ENCODE measurements at places on chromosomes 12 and 14.

- no peak for DNase-seq
Measured at GRCh38 chr14:100454437-100454836, 131.3 kb downstream of the SLC25A47 start.

DNA sequence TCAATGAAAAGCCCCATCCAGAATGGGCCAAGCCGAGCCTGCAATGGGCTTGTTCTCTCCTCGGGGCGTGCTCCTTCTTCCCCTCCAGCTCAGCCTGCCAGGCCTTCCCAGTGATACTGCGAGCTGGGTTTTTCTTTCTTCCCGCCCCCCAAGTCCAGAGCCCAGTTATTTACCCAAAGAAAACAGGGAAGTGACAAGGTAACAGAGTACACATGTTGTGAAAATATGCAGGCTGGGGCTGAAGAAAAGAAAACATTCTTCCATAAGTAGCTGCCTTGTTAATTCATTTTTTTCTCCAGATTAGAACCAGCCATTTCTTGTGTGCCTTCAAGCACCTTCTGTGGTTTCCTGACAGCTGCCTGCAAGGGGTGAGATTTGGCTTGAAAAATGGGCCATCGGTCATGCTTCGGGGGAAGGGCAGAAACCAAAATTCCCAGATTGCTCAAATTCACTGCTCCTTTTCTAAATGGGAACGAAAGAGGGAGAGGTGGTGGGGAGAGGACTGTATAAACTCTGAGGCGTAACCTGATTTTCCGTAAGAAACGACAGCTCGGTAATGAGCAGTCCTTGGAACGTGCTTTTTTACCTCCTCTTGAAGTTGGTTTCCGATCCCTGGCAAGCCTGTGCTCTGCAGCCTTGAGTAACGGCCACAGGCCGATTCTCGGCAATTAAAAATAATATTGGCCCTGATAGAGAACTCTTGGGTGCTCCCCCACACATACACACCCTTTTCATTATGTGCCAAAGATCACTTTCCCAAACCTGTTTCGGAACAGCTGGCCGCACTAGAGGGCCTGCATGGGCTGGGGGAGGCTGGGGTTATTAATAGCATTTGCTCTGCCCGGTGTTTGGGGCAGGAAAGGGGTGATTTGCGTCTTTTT, 229.4 kb downstream of the ZFP36L1 start:
- no peak for DNase-seq

DNA sequence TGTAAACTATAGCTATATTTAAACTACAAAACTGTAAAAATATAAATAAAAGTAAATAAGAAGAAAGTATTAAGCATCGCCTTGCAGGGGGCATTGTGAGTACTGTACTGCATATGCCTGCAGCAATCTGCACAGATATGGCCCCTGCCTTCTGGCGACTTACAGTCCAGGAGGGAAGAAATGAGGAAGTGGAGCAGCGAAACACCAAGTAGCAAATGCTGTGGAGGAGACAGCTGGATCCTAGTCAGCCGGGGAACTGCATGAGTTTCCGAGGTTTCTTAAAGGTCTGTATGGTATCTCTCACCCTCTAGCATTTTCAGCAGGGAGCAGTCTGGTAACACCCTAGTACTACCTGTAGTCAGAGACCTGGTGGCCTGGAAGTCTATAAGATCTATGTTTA, 256.9 kb downstream of the CACNA1C start:
- no peak for DNase-seq

GRCh38 chr12:2624543-2625288, 170.1 kb upstream of the FKBP4 start:
- peak; percentile 47 for DNase-seq

DNA sequence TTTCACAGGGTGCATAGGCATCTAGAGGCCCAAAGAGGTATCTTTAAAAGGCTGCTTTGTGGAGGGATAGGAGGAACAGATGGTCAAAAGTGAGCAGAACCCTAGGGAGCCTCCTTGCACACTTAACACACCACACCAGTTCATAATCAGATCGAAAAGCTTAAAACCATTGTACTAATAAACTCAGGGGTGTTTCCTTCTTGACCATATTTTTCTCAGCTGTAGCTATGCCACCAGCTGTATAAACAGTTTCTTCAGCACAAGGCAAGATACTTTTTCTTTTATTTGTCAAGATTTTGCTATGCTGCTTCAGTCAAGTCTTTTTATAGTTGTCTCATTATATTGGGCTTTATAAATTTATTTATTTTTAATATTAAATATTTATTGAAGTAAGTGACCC, 88.7 kb downstream of the RIC8B start:
- DNase-seq = no peak

DNA sequence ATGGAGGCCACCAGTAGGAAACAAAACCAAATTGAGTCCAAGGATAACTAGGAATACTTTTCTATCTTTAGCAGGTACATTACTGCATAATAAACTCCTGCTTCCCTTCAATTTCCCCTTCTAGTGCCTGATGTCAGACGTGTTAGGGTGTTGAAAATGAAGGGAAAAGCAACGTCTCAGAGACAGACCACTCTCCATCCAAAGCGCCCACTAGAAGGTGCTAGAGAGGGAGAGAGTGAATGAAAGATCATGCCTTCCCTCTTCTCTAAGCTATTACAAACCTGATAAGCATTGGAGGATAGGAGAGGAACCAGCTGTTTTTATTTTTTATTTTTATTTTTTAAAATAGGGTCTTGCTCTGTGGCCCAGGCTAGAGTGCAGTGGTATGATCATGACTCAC, 64.1 kb downstream of the ZNF641 start:
- no peak for DNase-seq

DNA sequence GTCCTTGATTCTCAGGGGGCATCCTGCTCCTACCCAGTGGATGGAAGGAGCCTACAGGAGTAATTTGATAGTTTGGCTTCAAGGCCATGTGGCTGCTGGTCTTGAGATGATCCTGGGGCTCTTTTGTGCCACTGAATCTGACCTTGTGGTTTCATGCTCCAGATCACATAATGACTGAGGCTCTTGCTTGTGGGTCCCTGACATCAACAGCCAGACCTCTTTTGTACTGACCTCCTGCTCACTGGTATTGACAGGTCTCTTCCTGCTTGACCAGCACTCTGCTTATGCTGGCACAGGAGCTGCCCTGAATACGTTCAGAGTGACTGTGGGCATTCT, 23.2 kb upstream of the JPH4 start:
- DNase-seq = no peak

DNA sequence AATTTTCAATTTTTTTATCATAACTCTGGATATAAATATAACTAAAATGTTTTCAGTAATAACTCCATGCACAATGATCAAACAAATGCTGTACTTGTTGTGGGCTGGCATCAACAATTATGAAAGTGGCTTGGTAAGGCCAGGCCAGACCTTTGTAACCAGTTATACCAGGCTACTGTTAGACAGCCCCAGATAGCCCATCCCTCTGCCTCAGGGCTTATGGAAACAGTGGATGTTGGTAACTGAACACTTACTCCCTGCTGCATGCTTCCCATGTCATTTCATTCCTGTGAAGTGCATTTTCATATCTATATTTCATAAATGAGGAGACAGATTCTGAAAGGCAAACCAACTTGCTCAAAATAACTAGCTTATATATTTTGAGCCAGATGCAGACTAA, 195.0 kb downstream of the SYT1 start:
- DNase-seq = no peak

All from activated T-cell treated with anti-CD3 and anti-CD28 coated beads, Interleukin-2, amount 50 U/mL, for 48 hours (primary cell).